ENCODE measurements at places on chromosomes 11 and 22.

- no peak for DNase-seq
Measured at GRCh38 chr22:35835998-35836691, 118.5 kb downstream of the APOL5 start.

GRCh38 chr11:112864672-112865071, 96.5 kb upstream of the NCAM1 start:
- DNase-seq, result no peak

DNA sequence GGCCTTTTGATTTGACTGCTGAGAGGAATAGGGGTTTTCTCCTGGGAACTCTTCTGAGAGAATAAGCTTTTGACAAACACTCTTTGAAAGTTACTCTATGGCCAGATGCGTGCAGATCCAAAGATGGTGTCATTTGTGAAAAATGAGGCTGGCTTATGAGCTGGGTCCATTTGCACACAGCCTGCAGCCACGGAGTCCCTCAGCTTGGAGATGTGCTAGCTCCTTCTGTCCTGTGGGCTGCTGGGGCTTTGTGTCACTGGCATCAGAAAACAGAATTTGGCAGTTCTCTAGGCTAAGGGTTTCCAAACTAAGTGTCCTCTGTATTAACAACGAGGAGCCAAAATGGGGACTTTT, 702.4 kb downstream of the NTM start:
- DNase-seq, result no peak

- DNase-seq, result no peak
Measured at GRCh38 chr11:6799402-6799801, at the start of gene OR6A2. Gene OR6A2, minus strand, starts transcription at chr11:6799689. Its CDS starts 3,981 bp downstream, at chr11:6795708.

DNA sequence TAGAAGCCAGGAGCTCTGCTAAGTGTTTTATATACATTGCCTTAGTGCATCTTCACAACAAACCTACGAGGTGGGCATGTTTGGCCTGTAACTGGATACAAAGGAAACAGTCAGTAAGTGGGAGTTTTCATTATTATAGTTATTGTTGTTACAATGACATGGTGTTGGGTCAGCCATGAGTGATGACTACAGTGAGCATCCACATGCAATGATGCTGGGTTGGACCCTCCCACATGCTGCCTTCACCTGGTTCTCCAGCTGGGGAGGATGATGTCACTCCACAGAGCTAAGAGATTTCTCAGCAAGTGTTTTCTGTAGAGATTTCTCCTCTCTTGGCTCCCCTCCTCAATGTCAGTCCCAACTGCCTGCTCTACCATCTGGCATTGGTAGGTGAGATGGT, 59.3 kb downstream of the EHF start:
- DNase-seq, result no peak

GRCh38 chr11:100994966-100995365, 134.6 kb downstream of the PGR start:
- no peak for DNase-seq

DNA sequence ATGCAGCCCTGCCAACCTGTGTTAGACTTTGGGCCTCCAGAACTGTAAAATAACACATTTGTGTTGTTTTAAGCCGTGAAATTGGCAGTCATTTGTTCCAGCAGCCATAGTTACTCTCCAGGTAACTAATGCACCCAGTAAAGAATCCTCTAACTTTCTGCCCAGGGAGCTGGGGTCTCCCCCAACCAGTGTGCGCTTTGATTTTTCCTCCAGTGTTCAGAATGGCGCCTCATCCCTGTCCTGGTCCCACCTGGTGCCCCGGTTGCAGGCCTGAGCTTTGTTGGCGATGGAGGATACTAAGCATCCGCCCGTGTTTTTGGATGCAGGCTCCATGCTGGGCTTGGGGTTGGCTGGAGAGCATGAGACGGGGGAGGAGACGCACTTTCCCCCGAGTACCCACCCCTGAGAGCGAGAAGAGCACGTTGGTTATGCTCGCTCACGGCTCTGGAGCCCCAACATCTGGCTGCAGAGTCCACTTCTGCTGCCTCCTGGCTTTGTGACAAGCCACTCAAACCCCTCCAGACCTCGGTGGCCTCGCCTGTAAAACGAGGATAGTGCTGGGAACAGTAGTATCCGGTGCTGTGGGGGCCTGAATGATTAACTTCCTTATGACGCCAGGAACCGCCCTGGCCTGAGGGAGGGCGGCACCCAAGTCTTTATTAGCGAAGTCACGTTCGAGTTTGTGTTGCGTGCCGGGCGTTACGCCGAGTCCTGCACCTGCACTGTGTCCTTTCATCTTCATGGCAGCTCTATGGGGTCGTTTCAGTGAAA, 25.8 kb downstream of the MRGPRD start:
- DNase-seq, result no peak

DNA sequence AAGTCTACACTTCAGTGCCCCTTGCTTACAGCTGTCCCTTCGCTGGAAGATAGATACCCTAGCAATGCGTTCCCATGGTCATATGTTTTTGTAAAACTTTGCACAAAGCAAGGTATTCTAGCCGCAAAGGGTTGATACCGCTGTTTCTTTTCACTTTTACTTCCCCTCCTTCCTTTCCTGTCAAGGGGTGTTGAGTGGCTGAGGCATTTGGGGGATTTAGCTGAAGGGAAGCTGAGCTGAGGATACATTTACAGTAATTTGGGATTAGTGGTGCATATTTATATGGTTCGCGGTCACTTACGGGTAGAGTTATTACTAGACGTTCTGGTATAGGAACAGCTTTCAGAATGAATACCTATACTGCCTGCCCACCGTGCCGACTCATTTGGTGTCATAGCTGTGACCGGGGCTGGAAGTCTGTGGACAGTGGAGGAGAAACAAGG, 86.9 kb upstream of the WNT11 start:
- DNase-seq, result no peak

- no peak for DNase-seq
Measured at GRCh38 chr11:43557553-43558110, 122.9 kb upstream of the HSD17B12 start.

DNA sequence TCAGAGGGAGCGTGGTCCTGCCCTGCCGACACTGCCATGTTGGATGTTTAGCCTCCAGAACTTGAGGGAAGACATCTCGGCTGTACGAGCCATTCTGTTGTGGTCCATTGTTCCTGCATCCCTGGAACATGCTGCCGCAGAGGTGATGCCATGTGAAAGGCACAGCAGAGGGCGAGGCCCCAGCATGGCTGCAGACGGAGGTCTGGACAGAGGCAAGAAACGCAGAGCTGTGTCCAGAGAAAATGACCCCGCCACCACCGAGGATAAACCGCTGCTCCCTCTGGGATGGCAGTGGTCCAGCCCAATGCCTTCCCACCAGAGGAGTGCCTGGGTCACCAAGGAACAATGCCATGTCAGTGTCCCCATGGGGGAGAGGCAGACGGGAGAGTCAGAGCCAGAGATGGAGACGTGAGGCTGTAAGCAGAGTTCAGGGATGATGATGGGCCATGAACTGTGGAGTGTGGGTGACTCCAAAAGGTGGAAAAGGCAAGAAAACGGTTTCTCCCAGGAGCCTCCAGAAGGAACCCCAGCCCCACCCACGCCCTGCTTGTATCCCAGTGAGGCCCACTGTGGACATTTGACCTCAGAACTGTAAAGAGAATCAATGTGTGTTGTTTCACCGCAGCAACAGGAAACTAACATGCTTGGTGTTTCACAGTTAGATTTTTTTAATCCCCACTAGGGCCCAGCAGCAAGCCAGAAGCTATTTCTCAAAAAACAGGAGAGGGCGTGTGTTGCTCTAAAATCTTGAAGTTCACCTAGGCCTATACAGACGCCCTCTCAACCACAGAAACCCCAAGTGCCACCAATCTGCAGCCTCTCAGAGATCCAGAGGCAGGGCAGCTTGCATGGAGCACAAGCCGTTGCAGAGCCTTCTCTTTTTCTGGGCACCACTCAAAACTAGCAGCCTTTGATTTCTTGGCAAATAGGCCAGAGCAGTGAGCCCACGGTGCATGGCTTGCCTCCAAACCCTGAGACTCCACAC, 1422.9 kb downstream of the TBC1D22A start:
- DNase-seq, result no peak

DNA sequence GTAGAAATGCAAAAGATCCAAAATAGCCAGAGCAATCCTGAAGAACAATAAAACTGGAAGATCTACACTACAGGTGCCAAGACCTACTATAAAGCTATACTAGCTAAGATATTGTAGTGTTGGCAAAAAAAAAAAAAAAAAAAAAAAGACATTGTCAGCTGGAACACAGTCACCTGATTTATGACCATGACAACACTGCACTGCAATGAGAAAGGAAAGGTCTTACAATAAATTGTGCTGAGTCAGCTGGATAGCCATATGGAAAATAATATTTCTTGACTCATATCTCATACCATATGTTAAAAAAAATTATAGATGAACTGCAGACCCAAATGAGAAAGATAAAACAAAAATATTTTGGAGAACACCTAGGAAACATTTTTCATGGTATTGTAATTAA, 3.1 kb upstream of the PANX3 start:
- DNase-seq, result no peak

DNA sequence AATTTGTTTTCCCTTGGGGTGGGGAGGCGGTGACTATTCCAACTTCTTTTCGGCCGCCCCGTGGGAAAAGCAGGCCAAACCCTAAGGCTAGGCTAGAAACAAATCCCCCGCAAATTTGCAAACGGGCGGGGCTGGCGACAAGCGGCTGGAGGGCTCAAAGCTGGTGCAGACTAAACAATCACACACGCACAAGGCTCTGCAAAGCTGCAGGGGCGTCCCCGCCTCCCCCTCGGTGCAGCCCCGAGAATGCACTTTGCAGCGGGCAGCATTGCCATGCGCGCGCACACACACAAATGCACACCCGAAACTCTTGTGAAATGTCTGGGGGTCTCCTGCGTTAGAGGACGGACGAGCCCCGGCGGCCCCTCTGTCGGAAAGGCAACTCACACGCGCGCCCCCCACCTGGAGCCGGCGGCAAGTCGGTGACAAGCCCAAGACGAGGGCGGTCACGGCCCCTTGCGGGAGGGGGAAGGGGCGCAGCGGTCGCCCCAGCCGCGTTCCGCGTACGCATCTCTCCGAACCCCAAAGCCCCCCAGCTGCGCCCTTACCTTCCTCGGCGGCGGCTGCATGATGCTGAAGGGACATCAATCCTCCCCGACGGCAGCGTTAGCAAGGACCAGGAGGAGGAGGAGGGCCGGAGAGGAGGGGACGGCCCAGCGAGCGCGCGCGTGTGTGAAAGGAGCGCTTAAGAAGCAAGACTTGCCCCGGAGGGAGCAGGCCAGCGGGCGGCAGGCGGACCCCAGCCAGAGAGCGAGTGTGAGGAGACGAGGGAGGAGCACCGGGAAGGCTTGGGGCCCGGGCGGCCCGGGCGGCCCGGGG, 600 bp downstream of the FCHSD2 start:
- peak; percentile 48 for DNase-seq

GRCh38 chr11:85965202-85965601, 103.7 kb downstream of the PICALM start:
- no peak for DNase-seq

- no peak for DNase-seq
Measured at GRCh38 chr11:126658306-126659056, 303.0 kb downstream of the ST3GAL4 start.

GRCh38 chr22:17060126-17060525, 24.7 kb upstream of the IL17RA start:
- DNase-seq, result no peak

DNA sequence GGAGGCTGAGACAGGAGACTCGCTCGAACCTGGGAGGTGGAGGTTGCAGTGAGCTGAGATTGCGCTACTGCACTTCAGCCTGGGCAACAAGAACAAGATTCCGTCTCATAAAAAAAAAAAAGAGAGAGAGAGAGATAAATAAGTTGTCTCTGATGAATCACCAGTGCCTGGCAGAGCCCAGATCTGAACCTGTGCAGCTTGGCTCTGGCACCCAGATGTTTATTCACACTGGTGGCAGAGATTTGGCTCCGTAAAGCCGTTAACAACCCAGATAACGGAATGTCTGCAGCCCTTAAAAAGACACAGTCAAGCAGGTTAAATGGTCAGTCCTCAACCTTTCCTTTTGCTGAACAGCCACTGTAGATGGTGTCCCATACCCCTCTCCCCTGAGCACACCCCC, 33.5 kb upstream of the RTL6 start:
- DNase-seq, result no peak

GRCh38 chr11:33001751-33002542, 13.7 kb upstream of the DEPDC7 start:
- no peak for DNase-seq
